Jurkat, Clone E6-1 (cell line): ENCODE measurements at places on chromosomes 3 and 15.

- no peak for DNase-seq
Measured at GRCh38 chr3:162704238-162704637, 1207.6 kb downstream of the OTOL1 start.

DNA sequence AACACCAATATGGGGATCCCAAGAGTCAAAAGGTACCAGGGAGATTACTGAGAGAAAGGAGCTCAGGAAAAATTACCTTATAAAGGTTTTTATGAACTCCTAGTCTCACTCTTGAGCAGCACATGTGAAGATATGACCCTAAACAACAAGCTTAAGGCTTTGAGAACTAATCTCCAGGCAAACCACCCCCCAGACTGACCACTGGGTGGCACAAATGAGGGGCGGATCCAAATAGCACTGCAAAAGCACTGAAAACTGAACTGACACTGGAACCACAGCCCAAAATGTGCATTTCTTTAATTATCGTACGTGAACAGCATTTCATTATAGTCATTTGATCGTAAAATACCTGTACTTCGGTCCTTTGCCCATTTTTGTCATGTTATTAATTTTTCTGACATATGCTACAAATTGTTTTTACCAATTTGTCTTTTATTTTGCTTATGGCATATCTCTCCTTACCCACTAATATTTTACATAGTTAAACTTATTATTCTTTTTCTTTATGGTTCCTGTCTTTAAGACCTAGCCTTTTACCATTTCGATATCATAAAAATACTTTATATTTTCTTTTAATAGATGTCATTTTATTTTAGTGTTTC is 31.5 kb upstream of the TFDP2 start:
- DNase-seq = no peak

DNA sequence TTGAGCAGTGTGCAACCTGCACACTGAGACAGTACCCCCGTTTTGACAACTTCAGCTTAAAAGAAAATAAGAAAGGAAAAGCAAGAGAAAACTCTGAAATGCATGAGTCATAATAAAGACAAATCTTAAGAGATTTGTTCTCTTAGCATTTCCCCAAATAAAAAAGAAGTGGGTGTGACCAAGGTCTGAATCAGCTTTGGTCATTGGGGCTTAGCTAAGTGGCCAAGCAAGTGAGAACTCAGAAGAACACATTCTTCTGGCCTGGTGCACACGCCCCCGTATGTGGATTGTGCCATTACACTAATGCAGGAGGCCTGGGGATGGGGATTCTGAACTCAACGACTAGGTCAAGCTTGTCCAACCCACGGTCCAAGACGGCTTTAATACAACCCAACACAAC is 56.9 kb upstream of the PDZRN3 start:
- no peak for DNase-seq

DNA sequence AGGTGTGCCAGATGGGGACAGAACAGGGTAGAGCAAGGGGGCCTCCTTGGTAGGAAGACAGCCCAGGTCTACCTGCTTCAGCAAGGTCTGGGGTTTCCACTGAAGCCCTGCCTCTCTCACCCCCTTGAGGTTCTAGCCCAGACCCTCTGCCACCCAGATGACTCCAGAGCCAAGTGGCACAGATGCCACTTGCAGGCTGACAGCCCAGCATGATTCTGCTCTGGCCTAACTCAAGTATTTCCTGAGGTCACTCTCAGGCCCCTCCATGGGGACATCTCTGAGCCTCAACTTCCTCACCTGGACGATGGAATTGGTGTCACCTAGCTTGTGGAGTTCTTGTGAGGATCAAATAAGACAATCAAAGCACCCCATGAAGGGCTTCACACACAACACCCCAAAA is 23.9 kb downstream of the PLXNB1 start:
- DNase-seq = no peak

GRCh38 chr15:77654975-77655374 is 22.3 kb upstream of the LINGO1 start:
- DNase-seq = peak; percentile 15

DNA sequence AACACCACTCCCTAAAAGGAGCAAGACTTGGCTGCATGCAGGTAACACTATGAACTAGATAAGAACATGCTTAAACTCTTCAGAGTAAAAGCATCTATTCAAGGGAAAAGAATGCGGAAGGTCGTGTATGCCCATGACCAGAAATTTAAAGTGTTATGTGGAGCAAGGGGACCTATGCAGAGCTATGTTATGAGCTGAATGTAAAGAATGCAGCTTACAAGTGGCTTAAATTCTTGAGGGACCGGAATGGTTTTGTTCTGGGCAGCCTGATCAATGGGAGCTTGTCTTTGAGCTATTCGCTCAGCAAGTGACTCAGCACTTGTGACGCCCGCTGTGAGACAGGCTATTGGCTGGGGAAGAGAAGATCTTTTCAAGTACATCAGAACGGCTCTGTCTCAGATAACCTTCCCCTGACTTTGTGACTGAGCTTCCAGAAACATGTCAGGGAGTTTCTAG is 367.5 kb upstream of the THBS1 start:
- no peak for DNase-seq
